ENCODE measurements at places on chromosomes 7 and 10.

DNA sequence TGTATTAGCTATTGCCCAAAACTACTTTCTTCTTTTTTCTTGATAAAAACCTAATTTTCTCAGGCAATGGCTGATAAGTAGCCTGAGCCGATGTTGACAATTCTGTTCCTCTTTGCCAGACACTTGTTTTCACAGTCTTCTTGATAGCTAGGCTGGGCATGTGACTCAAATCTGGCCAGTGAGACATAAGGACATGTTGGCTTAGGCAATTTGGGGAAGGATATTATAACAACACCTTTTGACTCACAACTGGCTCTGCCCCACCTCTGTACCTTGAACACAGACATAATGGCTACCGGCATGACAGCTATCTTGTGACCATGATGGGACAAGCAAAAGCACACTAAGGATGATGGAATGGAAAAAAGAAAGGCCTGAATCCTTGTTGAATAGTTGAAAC, 72.9 kb upstream of the GPR22 start:
- no peak for DNase-seq

DNA sequence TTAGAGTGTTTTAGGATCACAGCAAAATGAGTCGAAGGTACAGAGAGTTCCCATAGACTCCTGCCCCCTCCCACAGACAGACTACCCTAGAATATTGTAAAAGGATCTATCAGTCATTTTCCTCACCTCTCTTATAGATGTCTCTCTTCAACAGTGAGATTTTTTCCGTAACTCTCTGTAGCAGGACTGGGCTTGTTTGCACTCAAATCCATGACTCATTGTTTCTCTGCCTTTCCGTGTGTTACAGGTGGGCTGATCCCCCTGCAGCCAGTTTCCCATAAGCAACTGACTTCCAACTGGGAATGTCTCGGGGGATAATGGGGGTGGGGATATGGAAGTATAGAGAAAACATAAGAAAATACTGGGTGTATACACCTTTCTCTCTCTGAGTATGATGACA, 921.0 kb downstream of the GATA3 start:
- no peak for DNase-seq

DNA sequence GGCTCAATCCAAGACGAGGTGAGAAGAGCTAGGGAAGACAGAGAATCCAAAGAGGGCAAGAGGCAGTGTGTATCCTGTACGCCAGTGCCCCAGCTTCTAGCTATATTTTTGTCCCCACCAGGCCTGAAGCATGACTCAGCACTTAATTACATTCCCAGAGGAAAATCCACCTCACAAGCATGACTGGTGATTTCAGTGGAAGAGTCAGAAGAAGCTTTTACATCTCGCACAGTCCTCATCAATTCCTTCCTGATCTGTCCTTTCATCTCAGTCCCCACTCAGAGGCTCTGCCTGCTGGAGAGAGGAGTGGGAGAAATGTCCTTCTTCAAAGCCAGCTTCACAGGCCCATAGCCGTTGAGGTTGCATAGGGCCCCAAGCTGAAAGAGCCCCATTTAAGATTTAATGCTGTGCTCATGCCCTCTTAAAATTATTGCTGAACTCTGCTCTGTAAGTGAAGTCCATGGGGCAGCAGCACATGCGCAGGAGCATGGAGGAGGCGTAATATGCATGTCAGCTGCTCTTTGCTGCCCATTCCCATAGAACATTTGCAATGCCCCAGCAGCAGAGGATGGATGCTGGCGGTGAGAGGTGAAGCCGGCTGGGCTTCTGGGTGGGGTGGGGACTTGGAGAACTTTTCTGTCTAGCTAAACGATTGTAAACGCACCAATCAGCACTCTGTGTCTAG, 39.0 kb upstream of the AOAH start:
- peak; percentile 33 for DNase-seq

- DNase-seq = no peak
These were observed 58.1 kb upstream of the LBX1 start for GRCh38 chr10:101287183-101287996.

DNA sequence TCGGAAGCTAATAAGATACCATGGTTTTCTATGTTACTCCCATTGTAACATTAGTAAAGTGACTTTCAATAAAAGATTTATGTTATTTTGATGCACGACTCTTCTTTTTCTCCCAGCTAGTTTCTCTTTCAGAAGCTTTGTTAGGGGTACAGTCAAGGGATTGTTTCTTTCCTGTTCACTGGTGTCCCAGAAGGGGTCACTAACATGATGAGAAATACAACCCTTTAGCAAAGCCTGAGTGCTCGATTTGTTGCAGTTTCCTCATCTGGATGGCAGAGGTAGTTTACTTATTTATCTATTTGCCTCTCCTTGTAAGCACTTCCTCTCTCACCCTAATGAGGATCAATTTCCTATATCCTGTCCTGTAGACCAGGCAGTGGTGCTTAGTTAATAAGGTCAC, 17.0 kb downstream of the SRI start:
- no peak for DNase-seq

GRCh38 chr10:29646238-29646902, 11.6 kb upstream of the SVIL start:
- peak; percentile 91 for DNase-seq

DNA sequence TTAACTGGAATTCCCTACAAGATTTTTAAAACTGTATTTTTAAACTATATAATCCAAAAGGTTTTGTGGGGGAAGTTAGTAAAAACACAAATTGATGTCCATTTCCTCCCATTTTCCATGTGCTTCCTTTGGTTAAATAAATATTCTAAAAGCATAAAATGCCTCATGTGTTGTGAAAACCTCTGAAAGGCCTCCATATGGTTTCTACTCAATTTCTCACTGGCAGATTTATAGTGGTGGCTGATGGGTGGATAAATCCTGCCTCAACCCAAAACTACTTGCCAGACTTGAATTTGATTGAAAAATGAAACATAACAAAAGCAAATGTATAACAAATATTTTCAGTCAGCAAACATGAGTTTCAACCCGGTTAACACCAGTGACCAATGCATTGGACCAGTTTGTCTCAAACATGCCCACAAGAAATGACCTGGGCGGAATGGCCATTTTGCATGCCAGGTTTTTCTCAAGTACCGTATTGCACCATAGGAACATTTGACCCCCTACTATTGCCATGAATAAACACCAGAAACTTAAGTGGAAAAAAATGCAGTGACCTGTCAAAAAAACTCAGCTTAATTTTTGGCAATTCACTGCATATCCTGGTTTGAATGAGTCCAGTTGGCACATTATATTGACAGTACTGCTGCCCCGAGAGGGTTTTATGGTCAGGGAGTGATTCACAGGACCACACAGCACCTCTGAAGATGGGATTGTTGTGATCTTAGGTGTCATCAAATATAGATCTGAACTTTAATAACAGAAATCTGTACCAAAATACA, 454.6 kb upstream of the ANKRD30A start:
- no peak for DNase-seq

GRCh38 chr10:77836299-77836820, 90.2 kb downstream of the DLG5 start:
- DNase-seq = no peak

DNA sequence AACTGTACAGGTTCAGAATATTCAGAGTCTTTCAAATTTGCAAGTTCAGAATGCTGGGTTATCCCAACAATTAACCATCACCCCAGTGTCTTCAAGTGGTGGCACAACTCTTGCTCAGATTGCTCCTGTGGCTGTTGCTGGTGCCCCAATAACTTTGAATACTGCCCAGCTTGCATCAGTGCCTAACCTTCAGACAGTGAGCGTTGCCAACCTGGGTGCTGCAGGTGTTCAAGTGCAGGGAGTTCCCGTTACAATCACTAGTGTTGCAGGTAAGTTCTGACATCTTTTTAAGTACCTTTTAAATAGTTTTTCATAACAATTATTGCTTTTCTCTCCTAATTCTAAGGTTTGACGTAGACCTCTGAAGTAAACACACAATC, 2.7 kb downstream of the SP4 start:
- DNase-seq = no peak

DNA sequence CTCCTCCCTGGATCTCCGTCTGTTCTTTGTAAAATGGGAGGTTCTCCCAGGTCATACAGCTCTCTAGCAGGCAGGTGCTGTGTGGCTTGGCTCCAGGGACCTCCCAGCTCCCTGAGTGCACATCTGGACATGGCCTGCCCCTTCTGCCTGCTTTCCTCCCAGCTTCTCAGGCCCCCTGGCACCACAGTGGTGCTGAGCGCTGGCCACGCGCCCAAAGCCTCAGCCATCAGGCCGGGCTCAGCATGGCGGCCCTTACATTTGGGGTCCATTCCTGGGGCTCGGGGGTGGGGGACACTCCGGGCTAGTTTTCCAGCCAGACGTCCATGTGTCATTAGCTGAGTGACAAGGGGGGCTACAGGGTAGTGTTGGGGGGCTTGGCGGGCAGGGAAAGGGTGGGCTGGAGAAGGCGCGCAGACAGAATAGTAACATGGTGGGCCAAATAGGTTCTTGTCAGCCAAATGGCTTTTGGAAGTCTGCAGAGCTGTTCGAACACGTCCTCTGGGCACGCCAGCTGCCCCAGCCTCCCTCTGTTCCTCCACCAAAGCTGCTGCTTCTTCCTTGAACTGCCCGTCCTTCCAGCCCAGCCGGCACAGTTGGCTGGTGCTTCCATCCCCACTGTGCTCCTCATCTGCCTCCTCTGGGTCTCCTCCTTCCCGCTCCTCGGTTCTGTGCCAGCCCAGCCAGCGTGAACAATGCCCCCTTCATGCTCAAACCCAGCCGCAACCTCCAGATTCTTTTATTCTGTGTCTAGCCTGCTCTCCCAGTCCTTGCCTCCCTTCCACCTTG, 65.9 kb downstream of the GOLGA7B start:
- no peak for DNase-seq

GRCh38 chr10:25280076-25280475, 105.3 kb downstream of the GPR158 start:
- DNase-seq = no peak

- DNase-seq = no peak
These were observed 319.1 kb upstream of the PHYHIPL start for GRCh38 chr10:58857251-58857805.

DNA sequence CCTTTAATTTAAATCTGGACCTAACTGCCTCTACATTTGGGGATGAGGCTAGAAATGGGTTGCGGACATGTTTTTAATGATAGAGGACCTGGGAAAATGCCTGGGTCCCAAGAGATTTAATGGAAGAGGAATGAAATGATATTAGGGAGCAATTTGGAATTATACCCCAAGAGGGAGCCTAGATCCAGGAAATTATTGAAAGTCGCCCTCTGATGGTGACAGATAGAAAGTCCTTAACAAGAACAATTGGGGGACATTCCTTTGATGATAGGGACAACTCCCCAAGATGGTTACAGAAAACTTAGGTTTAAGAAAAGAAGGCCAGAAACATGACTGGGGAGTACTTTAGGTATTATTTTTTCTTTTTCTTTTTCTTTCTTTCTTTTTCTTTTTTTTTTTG, 9.5 kb upstream of the TSGA13 start:
- DNase-seq = peak; percentile 34

GRCh38 chr10:96244354-96244753, 27.0 kb downstream of the BLNK start:
- no peak for DNase-seq

GRCh38 chr7:25303281-25304181, 75.2 kb upstream of the NPVF start:
- DNase-seq = peak; percentile 36

DNA sequence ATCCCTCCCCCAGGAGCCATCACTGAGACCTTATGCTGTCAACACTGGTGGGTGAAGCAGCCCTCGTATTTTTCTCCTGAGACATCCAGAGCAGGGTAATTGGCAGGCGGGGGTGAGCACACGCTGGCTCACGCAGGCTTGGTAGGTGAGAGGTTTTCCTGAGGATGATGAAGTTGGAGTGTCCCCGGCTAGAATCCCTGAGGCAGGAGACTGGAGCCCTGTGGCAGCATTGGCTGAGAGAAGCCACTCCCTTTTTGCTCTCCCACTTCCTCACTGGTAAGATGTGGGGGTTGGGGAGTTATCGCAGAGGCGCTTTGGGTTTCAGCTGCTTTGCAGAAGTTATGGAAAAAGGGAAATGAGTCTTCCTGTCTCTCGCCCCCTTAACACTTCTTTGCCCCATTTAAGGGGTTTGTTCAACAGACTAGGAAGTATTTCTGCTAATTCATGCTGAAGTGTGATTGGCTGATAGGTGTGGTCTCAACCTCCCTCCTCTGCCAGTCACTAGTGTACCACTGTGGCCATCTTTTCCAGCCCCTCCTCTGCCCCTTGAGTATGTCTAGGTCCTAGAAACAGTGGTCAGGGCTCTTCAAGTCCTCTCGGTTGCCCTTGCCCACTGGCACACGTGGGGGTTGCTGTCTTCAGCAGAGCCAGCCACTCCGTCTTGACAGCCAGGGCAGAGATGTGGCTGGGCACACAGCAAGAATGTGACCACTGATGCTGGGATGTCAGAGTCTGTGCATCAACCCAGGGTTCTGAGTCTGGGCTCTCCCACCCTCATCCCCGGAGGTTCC, 5.7 kb downstream of the ARPC1B start:
- peak; percentile 71 for DNase-seq

DNA sequence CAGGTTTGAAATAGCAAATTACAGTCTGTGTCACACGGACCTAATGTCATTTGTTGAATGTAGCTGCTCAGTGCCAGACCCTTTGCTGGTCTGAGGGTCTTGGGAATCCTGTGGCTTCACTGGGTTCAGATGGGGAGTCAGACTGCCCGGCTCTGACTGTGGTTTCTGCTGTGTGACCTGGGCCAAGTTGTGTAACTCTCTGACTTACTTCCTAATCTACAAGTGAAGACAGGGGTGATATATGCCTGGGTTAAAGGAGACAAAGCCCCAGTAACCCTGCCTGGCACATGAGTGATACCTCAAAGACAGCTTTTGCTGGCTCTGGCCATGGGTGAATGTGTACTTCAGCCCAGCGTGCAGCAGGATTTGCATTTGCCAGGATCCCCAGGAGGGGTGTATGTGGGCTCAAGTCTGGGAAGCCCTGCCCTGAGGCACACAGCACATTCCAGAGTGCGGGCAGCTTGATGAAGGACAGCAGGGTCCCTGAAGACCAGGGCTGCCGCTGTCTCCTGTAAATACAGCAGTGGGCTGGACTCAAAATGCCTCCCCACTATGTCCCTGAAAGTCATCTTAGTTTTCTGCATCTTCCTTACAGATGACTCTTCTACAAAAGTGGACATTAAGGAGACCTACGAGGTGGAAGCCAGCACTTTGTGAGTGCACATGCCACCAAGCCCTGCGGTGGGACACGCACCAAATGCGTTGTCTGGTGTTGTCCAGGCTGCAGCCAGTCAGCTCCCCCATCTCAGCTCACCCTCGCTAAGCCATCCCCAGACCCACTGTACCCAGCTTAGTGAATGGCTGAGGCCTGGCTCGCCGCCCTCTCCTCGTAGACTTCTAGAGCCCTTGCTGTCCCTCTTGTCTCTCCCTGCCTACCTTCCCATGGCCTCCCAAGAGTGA, 16.4 kb downstream of the NACAD start:
- peak; percentile 79 for DNase-seq

DNA sequence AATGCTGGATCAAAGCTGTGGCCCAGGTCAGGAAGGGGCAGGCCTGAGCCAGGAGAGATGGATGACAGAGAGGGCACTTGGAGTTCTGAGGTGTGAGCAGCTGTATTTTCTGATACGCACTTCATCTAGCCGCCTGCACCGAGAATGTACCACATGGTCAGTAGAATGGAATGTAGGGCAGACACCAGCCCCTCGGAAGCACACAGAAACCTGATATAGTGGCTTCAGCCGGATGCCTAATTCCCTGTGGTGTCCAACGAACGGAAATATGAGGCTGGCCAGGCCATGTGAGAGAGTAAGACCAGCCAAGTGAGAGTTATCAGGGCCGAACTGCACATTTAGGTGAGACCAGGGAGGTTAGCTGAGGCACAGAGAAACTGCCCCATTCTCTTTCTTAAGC, 46.7 kb upstream of the PLCE1 start:
- peak; percentile 67 for DNase-seq
